Germinal center (tissue), 1 donor: ENCODE measurements at places on chromosomes 6 and 20.

- DNase-seq = no peak
These were observed 187.7 kb upstream of the BMP2 start for GRCh38 chr20:6579824-6580223.

GRCh38 chr20:63562461-63563224, 8.7 kb downstream of the FNDC11 start:
- no peak for DNase-seq

DNA sequence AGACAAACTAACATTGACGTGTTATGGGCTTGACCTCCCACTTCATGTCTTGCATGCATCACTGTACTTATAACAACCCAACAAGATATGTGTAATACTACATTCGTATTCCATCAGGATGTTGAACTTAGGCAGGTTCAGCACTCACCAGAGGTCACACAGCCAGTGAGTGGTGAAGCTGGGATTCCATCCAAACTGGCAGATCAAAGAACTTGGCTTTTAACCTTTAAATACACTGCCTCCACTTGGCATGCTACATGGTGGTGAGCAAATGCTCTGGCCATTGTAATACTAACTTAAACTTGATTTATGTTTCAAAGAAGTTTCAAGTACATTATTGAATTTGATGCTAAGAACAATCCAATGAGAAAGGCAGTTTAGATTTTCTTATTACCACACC, 10.7 kb upstream of the HDDC2 start:
- DNase-seq = no peak

DNA sequence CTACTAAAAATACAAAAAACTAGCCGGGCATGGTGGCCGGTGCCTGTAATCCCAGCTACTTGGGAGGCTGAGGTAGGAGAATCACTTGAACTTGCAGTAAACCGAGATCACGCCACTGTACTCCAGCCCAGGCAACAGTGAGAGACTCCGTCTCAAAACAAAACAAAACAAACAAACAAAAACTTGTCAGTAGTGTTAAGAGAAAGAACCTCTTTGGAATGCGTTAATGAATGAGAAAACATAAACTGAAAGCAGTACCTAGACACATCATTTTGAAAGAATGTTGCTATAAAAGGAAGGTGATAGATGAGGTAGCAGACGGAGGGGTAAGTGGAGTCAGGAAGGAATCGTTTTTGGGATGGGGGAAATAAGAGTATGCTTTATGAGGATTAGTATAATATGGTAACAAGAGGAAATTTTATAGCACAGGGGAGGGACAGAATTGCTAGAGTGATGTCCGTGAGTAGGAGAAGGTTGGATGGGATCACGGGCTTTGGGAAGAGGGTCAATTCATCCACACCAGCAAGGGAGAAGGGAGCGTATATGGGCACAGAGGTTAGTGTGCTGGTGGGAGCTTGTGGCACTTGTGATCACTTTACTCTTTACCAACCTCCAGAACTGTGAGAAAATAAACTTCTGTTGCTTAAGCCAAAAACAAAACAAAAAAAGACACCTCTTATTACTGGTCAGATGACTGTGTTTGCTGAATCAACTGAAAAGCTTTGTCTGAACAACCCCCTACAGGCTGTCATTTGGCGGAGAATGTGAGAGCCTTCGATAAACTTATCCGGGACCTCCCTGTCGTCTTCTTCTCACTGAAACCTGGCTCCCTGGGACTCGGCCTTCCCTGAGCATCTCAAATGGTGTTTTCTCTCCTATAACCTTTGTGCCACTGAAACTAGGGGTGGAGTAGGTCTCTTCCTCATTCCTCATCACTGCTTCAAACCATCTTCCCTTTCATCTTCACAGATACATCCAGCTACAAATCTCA, 48.9 kb upstream of the TFAP2A start:
- DNase-seq = no peak

- no peak for DNase-seq
These were observed 52.6 kb downstream of the FIG4 start for GRCh38 chr6:109743739-109744138.

DNA sequence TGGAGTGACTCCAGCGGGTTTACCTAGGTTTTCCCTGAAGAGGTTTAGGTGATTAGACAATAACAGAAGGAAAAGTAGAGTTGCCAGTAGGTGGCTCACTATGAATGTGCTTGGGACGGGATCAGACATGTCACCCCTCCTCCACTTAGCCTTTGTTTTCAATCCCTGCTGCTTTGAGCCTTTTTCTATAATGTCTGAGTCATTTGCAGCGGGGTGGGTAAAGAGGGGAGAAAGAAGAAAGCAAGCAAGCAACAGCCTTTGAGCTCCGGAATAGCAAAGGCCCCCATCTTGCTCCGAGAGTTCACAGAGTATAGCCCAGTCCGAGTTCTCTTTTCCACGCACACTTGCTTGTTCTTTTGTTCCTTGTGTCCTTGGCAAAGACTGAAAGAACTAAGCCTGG, 129.1 kb downstream of the PACRG start:
- no peak for DNase-seq

DNA sequence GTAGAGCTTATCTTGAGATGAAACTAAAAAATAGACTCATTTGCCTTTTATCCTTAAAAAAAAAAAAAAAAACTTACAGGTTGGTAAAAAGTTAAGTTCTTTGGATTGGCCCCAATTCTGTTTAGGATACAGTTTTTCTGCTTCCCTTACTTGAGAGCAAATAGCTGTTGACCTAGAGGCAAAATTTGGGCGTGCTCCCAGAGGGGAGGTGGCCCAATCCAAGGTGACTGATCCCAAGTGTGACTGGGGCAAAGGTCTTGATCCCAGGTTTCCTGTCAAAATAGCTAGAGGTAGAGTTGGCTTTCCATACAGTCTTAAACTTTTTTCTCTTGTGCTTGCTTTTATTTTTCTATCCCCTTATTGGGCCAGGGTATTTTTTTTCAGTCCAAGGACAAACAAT, 363.8 kb upstream of the AGPAT4 start:
- DNase-seq = no peak

DNA sequence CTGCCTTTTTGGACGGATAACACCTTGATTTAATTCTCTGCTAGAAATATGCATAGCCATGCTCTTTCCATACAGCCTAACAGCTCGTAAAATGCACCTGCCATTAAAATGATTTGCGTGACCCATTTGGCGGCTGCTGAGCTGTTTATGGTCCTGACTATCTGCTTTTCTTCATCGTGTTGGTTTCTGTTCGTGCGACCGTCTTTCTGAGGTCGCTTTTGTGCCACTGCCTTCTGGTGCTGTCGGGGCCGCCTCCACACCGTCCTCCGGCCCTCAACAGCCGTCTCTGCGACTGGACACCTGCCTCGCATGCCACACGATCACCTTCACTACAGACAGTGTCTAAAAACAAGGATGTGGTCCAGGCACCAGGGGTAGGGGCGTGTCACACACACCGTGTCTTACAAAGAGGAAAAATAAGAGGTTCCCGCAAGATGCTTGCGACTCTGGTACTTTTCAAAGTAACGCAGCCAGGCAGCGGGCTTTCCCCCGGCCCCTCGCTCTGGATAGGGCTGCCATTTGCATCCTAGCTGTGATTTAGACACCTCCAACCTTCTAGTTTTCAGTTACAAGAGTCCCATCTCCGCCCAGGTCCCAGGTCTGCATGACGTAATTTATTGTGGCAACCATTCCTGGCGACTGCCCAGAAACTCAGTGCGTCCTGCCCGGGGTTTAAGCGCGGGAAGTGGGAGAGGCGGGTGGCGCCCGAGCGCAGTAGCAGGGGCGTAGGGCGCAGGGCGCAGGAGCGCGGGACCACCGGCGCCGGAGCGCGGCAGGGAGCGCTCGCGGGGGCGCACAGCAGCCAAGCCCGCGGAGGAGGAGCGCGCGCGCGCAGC, at the start of gene STMND1:
STMND1 (plus strand) TSS at position 629 of the 836 bp plus-strand sequence. CDS start 208 bp downstream, outside the sequence.
- DNase-seq = no peak

- no peak for DNase-seq
These were observed 44.8 kb upstream of the ARHGAP18 start for GRCh38 chr6:129754750-129755149.

DNA sequence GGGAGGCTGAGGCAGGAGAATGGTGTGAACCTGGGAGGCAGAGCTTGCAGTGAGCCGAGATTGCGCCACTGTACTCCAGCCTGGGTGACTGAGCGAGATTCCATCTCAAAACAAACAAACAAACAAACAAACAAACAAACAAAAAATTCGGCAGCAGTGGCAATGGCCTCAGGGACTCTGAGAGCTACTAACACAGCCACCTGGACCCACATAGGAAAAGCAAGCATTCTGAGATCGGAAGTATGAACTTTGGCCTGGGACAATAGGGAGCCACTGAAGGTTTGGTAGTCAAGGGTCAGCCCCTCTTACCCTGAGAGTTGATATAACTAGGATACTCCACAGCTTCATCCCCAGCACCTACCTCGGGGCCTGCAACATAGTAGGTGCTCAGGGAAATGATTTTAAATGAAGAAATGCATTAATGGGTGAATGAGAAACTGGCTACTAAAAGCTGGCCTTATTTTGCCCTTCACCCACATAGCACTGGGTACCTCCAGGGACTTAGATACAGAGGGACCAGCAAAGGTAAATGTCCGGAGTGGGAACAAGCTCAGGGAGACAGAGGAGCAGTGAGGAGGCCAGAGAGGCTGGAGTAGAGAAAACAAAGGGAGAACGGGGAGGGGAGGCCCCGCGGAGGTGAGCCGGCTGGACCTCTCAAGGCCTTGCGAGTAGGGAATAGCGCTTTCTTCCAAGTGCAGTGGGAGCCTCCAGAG, 46.6 kb upstream of the PTGIS start:
- DNase-seq = no peak

GRCh38 chr6:127869183-127869582, 31.7 kb downstream of the THEMIS start:
- DNase-seq = no peak

DNA sequence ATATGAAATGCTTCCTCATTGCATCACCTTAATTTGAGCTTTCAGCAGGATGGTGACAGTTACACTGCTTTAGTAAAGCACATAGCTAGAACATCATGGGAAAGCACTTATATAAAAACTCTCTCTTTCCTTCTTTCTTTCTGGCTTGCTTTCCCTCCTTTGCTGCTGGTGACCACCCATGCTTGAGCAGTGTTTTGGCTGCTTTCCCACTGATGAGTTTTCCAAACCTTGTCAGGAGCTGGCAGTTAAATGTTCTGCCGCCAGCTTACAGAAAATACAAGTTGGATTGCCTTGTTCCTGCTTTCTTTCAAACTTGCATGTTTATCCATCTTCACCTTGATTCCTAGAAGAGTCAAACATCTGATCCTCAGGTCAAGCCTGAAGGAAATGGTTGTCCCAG, 323.9 kb downstream of the FOXA2 start:
- DNase-seq = no peak

- no peak for DNase-seq
These were observed 55.4 kb downstream of the CTNNBL1 start for GRCh38 chr20:37749218-37749617.

GRCh38 chr6:160859822-160860221, 131.7 kb upstream of the MAP3K4 start:
- no peak for DNase-seq

- no peak for DNase-seq
These were observed 82.5 kb downstream of the PRL start for GRCh38 chr6:22214314-22214713.

DNA sequence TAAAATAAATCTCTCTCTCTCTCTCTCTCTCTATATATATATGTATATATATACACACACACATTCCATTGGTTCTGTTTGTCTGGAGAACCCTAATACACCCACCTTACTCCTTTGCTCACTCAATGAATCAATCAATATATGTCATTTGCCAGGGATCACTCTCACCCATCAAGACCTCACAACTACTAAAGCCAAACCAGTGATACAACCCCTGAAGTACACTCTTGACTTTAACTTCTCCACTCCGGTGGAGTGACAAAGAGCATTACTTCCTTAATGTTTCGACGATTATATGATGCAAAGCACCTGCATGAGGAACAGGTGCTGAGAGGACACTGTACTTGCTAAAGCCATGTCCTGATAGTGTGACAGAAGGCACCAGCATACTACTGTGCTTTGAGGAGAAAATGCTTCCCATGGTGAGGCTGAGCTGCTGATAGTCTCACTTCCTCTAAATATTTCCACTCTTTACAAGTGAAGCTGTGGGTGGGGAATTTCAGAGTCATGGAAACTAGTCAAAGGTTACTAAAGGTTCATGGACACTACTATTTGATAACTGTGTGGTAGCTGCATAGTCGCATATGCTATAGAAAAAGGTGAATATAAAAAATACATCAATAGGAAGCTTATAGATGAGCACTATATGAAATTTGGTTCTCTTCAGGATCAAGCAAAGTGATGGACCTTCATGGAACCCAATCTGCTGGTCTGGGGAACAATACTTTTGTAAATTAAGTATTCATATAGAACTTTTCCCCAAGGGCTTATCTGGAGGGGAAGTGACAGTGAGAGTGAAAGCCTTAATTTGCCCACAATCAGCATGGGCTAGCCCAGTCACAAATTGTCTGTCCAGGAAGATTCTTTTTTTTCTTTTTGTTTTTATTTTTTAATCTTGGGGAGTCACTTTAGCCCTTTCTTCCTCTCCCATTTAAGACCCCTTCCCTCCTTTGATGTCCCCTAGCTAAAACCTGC, 141.9 kb upstream of the NEDD9 start:
- DNase-seq = peak; percentile 70

- no peak for DNase-seq
These were observed 340 bp upstream of the VARS2 start for GRCh38 chr6:30913721-30914075.

- DNase-seq = no peak
These were observed 179.4 kb downstream of the ERMARD start for GRCh38 chr6:169930799-169931198.

- no peak for DNase-seq
These were observed 401 bp upstream of the PHF3 start for GRCh38 chr6:63635215-63635587.

GRCh38 chr6:110432285-110432900, 17.0 kb upstream of the DDO start:
- no peak for DNase-seq

- DNase-seq = peak; percentile 88
These were observed 1.3 kb downstream of the C20orf144 start for GRCh38 chr20:33663161-33664084.

GRCh38 chr6:95948324-95948723, 67.5 kb upstream of the FUT9 start:
- no peak for DNase-seq

DNA sequence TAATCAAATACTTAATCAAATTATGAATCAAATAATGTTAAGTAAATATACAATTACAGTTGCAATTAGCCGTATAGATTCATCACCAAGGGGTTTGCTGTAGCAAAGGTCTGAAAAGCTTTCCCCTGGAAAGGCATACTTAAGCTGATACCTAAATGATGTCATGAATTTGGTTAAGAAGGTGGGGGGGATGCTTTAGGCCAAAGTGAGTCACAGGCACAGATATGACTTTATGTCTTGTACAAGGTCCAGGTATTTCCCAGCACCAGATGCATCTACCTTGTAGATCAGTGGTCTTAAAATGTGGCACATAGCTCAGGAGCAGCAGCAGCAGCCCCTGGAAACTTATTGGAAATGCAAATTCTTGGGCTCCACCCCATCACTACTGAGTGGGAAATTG, 557.3 kb upstream of the CDH4 start:
- no peak for DNase-seq
